Thoracic aorta (tissue), 2 donors: ENCODE measurements at places on chromosomes 16 and 17.

- DNase-seq, result no peak
- H3K4me1 ChIP-seq, result peaks cover 11% of the 10 kb centered on the region
- no peaks in the 10 kb centered on the region for H3K27me3 ChIP-seq
- no peaks in the 10 kb centered on the region for H3K36me3 ChIP-seq
These were observed 33.1 kb upstream of the SNN start for GRCh38 chr16:11635113-11635652.

GRCh38 chr17:43907998-43908721 lies 824 bp upstream of the MPP2 start:
- no peaks in the 10 kb centered on the region for H3K27me3 ChIP-seq
- H3K27ac ChIP-seq, result peak overlapping the region; percentile 97
- H3K4me3 ChIP-seq, result peak overlapping the region; percentile 88
- no peaks in the 10 kb centered on the region for H3K36me3 ChIP-seq
- DNase-seq, result peak; percentile 40

DNA sequence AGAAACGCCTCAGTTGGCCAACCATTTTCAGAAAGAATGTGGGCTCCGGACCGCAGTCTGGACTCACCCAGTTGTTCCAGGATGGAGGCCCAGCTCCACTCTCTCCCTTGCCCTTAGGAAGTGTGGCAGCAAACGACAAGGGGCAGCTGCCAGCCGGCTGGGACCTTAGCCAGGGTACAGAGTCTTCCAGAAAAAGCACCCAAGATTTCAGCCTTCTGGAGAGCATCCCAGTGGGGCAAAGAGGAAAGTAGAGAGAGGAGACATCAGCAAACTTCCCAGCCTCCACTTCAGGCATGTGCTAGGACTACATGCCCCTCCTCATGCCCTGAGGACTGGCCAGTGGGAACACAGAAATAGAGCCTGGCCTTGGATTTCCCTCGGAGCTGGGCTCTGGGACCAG lies 56.8 kb upstream of the SCNN1B start:
- no peaks in the 10 kb centered on the region for H3K27me3 ChIP-seq
- no peak overlapping the region for H3K27ac ChIP-seq
- peaks cover 15% of the 10 kb centered on the region for H3K4me1 ChIP-seq
- H3K36me3 ChIP-seq, result no peaks in the 10 kb centered on the region
- no peak overlapping the region for H3K4me3 ChIP-seq

DNA sequence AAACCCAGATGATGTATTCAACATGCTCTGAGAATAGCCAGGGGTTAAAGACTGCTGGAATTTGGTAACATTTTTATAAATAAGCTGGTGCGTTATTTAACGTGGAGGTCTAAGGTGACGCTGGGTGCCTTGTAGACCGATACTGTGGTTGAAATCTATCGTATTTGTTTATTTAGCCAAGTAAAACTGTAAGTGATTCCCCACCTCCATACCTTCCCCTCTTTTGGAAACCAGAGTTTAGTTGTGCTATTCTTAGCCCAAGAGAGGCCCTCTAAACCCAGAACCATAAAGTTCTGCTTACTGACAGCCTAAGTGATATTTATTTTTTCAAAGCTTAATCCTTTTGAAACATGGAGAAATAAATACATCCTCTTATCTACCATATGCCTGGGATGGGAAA lies 744.5 kb downstream of the WWOX start:
- H3K4me1 ChIP-seq, result peaks cover 9% of the 10 kb centered on the region
- H3K36me3 ChIP-seq, result no peaks in the 10 kb centered on the region
- no peak overlapping the region for H3K27ac ChIP-seq
- H3K27me3 ChIP-seq, result no peaks in the 10 kb centered on the region
